ENCODE measurements at places on chromosomes 12 and 14.

GRCh38 chr12:46516933-46517578 is 144.5 kb upstream of the SLC38A2 start:
- peak; percentile 25 for DNase-seq

DNA sequence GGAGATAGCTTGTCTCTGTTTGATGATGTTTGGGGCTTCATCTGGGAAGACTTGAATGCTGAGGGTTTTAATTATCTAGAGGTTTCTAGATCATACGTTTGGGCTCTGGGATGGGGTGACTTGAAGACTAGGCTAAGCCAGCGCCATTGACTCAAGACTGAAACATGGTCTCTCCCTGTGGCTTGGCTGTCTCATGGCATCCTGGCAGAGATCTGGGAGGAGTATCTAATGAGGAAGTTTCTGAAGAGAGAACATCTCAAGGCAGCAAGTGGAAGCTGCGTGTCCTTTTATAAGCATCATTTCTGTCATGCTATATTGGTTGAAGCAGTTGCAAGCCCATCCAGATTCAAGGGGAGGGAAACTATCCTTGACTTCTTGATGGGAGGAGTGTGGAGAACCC is 104.8 kb downstream of the UNC79 start:
- DNase-seq = no peak

- no peak for DNase-seq
Measured at GRCh38 chr12:19779395-19780056, 340.2 kb downstream of the AEBP2 start.

DNA sequence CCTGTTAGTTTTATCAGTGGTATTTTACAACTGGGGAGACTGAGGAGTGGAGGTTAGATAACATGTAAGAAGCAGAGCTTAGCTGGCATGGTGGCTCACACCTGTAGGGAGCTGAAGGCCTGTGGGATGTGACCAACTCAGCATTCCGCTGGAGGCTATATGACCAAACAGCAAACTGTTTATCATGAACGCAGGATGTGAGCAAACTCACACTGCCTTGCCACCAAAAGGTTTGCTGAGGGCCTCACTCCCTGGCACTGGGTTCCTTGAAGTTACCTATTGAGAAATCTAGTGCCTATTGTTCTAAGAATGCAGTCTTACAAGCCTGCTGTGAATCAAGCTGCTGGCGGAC is 23.4 kb downstream of the JKAMP start:
- no peak for DNase-seq

DNA sequence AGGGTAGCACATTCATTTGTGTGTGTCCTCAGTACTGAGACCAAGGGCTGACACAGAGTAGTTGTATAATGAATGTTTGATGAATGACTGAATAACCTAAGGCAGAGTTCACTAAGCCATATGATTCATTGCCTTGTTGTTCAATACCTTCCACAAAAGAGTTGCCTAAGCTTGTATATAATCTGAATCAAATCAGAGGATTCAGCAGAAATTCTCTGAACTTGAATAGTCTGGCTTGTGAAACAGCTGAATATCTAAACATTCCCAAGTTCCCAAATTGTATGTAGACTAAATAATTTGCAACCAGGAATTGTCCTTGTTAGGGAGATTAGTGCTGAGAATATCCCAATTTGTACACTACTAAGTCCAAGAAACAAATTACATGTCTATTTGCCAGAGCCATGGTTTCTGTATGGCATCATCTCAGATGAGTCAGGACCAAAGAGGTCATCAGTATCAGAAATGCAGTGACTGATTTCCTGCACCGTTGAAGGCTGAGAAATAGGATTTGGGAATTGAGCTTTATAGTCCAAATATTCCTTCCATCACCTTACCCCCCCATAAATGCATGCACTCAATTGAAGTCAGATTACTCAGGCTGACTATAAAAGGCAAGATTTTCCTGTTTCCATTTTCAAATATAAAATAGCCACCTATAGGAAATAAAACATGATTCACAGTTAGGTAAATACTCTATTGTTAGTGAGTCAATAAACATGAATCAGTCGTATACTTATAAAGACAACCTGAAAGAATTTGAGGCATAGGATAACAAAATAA is 168.7 kb downstream of the PHLDA1 start:
- no peak for DNase-seq

Data from activated naive CD8-positive, alpha-beta T cell treated with anti-CD3 and anti-CD28 coated beads, Interleukin-2, amount 50 U/mL, for 24 hours (primary cell).